Naive thymus-derived CD8-positive, alpha-beta T cell (primary cell): ENCODE measurements at places on chromosomes 2 and 18. TPM values are rescaled to one million over a fixed set of nuclear protein-coding genes. Genes with fewer than 3 reads are reported as not detected.

MC2R gene
- not detected for total RNA-seq

- DNase-seq: no peak
- H3K4me1 ChIP-seq: no peaks in the 10 kb centered on the region
Observed at GRCh38 chr2:71043531-71044407, 24.7 kb upstream of the NAGK start.

GREB1 gene
- total RNA-seq: 1.1 TPM

- no peak for DNase-seq
- peaks cover 33% of the 10 kb centered on the region for H3K36me3 ChIP-seq
- no peak overlapping the region for H3K4me3 ChIP-seq
- H3K4me1 ChIP-seq: peaks cover 5% of the 10 kb centered on the region
Observed at GRCh38 chr2:120279708-120280107, 27.1 kb downstream of the RALB start.

DNA sequence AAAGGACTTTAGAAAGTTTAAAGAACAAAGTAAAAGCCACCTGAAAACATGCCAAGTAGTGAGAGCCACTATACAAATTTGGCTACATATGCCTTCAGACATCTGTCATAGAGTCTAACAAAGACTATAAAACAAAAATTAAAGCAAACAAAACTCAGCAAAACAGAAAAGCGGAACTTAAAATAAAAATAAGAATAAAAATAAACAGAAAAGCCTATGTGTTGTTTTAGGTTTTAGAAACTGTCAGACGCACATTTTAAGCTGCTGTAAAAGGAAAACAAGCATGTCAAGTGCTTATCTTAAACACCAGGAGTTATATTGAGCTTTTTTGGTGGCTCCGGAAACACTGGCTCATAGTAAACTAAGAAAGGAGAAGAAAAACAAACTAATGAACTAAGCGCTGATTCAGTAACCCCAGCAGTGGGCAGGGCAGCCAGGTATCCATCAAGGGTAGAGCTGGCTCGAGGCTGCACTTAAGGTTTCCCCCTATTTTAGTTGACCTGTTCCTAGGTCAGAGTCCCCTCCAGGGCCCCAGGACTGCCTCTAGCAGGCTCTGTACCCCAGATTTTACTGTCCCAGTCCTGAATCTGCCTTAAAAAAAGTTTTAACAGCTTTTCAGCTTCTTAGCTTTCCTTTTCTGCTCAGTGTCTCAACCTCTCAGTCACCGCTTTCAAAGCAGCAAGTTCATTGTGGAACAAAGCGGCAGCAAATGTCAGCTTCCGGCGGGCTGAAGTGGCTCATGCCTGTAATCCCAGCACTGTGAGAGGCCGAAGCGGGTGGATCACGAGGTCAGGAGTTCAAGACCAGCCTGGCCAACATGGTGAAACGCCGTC is 15.4 kb upstream of the RMC1 start:
- peak overlapping the region; percentile 85 for H3K4me3 ChIP-seq
- H3K27me3 ChIP-seq: no peaks in the 10 kb centered on the region
- peak; percentile 71 for DNase-seq

DNA sequence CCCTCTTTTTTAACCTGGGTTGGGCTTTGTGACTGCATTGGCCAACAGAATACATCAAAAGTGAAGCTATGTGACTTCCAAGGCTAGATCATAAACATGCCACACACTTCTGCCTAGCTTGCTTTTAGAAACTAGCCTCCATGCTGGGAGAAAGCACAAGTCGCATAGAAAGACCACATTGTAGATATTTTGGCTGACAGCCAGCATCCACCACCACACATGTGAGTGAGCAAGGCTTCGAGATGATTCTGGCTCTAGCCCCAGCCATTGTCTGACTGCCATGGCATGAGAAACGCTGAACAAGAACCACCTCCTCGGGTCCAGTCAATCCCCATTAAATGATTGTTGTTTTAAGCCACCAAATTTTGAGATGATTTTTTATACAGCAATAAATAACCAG is 66.8 kb upstream of the STPG4 start:
- no peaks in the 10 kb centered on the region for H3K4me1 ChIP-seq
- H3K27ac ChIP-seq: no peak overlapping the region
- no peak for DNase-seq
- peaks cover 1% of the 10 kb centered on the region for H3K27me3 ChIP-seq
- H3K4me3 ChIP-seq: no peak overlapping the region

DNA sequence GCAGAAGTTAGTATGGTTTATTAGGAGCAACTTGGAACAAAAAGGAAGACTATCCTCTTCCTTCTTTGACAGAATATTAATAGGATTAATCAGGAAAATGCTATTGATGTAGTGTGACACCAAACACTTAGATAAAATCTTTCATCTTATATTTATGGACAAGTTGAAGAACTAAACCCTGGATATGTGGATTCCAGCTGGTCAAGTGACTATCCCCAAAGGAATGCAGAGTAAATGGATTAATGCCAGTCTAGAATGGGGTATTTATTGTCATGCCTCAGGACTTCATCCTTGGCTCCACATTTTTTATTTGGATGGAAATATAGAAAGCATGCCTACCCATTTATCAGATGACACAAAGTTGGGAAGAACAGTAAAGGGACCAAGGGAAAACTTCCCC is 124.0 kb upstream of the TTC39C start:
- peaks cover 7% of the 10 kb centered on the region for H3K4me1 ChIP-seq
- no peaks in the 10 kb centered on the region for H3K27me3 ChIP-seq
- DNase-seq: no peak
- H3K27ac ChIP-seq: no peak overlapping the region

DNA sequence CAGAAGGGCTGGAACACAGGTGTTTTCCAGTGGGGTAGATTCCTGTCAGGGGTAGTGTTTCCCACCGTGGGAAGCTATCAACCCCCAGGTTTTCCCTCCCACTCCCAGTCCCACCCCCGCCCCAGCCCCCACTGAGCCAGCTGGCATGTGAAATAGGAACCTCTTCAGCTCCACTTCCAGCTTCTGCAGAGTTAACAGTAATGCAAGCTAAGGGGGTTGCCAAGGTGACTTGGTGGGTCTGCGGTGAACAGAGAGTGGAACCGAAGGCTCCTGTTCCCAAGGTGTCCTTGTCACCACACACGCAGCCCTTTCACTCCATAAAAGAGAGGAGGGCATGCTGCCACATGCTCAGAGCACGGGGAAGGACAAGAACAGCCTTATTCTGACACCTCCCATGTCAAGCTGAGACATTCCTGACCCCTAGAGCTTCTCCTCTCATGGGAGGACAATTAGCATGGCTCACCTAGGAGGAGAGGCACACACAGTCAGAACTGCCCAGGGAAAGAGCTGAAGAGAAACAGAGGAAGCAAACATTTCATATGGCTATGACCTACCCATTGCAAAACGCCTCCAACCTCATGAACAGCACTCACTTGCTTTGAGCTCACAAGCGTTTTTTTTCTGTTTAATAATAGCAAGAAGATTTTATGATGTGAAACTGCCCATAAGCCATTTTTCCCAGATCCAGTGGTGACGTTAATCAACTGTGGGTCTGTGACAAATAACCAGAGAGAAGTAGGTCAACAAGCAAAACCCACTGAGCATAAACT is 39.8 kb upstream of the TBC1D8 start:
- no peaks in the 10 kb centered on the region for H3K4me1 ChIP-seq
- no peak for DNase-seq
- peaks cover 2% of the 10 kb centered on the region for H3K27me3 ChIP-seq
- no peak overlapping the region for H3K4me3 ChIP-seq
- H3K36me3 ChIP-seq: peaks cover 7% of the 10 kb centered on the region

SULT1C4 gene
- not detected for total RNA-seq

DNA sequence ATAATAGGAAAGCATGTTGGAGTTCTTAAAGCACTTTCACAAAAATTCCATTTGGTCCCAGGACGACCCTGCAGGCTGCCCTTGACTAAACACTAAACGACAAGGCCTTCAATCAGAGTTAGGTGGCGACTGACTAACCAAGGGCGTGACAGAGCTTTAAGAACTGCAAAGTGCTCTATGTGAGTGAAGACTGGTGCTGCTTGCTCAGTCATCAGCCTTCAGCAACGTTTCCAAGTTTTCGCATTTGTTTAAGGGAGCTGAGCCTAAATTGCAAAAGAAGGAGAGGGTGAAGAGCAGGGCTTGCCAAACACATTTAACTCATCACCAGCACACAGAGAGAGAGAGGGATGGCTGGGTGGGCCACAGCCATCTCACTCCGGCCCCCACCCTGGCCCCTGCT is 204.7 kb upstream of the PID1 start:
- no peak overlapping the region for H3K27ac ChIP-seq
- no peaks in the 10 kb centered on the region for H3K4me1 ChIP-seq
- H3K27me3 ChIP-seq: peaks cover 11% of the 10 kb centered on the region
- no peak for DNase-seq

ALPP gene
- total RNA-seq: not detected

DNA sequence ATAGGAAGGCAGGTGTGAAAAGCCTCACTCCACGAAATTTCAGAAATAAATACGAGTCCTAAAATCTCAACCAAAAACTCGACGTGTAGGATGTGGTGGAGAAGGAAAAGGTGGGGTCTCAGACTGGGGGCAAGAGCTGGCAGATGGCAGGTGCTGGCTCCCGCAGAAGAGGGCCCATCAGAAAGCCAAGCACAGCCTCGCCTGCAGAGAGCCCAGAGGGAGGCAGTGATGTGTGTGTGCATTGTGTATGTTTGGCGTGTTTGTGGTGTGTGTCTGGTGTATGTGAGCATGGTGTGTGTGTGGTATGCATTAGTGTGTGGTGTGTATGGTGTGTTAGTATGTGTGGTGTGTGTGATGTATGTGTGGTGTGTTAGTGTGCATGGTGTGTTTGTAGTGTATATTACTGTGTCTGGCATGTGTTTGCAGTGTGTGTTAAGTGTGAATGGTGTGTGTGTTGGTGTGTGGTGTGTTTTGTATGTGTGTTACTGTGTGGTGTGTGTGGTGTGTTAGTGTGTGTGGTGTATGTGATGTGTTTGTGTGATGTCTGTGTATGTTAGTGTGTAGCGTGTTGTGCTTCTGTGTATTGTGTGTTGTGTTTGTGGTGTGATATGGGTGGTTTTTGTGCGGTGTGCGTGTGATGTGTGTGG is 116.5 kb downstream of the FAM168B start:
- no peaks in the 10 kb centered on the region for H3K27me3 ChIP-seq
- no peak overlapping the region for H3K27ac ChIP-seq
- no peak for DNase-seq
- H3K4me3 ChIP-seq: no peak overlapping the region

- H3K4me1 ChIP-seq: no peaks in the 10 kb centered on the region
- no peaks in the 10 kb centered on the region for H3K36me3 ChIP-seq
- H3K4me3 ChIP-seq: no peak overlapping the region
- H3K27me3 ChIP-seq: no peaks in the 10 kb centered on the region
- DNase-seq: no peak
- no peak overlapping the region for H3K27ac ChIP-seq
Observed at GRCh38 chr2:151344906-151345305, 12.5 kb upstream of the TNFAIP6 start.

UGT1A1 gene
- total RNA-seq: not detected

DNA sequence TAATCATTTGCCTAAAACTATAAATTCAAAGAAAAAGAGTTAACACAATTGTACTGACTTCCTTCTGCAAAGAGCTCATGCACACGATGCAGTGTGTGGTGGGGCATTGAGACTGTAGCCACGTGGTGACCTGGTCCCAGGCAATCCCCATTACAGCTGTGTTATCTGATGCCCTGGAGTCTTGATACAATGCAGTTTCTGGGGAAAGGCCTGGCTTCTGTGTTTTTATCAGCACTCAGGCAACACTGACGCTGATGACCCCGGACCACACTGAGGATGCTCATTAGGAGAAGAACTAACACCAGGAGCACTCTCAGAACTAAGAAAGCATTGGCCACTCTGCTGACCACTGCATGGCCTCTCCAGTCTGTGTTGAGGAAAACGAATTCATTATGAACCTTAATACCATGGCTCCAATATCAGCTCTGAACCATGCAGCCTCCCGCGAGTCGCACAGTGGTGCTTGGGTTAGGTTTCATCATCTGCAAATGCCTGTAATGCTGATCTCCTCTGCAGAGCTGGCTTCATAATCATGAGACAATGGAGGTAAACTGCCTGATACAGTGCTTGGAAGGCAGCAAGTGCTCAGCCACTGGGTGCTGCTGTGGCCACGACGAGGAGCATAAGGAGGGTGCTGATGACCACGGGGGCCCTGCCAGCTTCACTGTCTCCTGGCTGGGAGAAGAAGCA is 218.5 kb downstream of the MYT1L start:
- no peaks in the 10 kb centered on the region for H3K36me3 ChIP-seq
- no peak overlapping the region for H3K27ac ChIP-seq
- H3K27me3 ChIP-seq: peaks cover 5% of the 10 kb centered on the region
- H3K4me3 ChIP-seq: no peak overlapping the region
- DNase-seq: no peak

PTPRN gene
- not detected for total RNA-seq

ADGRF3 gene
- 1.5 TPM for total RNA-seq

GRCh38 chr18:5496305-5496704 is 47.5 kb downstream of the EPB41L3 start:
- DNase-seq: no peak
- peaks cover 14% of the 10 kb centered on the region for H3K27me3 ChIP-seq
- H3K4me1 ChIP-seq: no peaks in the 10 kb centered on the region
- H3K27ac ChIP-seq: no peak overlapping the region
- no peaks in the 10 kb centered on the region for H3K36me3 ChIP-seq

HTRA2 gene
- 38.6 TPM for total RNA-seq

GRCh38 chr2:170224692-170225294 is 46.8 kb downstream of the MYO3B start:
- no peak overlapping the region for H3K27ac ChIP-seq
- H3K27me3 ChIP-seq: no peaks in the 10 kb centered on the region
- no peaks in the 10 kb centered on the region for H3K36me3 ChIP-seq
- H3K4me1 ChIP-seq: peaks cover 4% of the 10 kb centered on the region

GRCh38 chr18:51398104-51398503 is 200.6 kb upstream of the MEX3C start:
- no peaks in the 10 kb centered on the region for H3K4me1 ChIP-seq
- H3K27me3 ChIP-seq: peaks cover 5% of the 10 kb centered on the region
- no peaks in the 10 kb centered on the region for H3K36me3 ChIP-seq
- DNase-seq: no peak
- H3K4me3 ChIP-seq: no peak overlapping the region
